ENCODE measurements at places on chromosomes 5 and 9.

DNA sequence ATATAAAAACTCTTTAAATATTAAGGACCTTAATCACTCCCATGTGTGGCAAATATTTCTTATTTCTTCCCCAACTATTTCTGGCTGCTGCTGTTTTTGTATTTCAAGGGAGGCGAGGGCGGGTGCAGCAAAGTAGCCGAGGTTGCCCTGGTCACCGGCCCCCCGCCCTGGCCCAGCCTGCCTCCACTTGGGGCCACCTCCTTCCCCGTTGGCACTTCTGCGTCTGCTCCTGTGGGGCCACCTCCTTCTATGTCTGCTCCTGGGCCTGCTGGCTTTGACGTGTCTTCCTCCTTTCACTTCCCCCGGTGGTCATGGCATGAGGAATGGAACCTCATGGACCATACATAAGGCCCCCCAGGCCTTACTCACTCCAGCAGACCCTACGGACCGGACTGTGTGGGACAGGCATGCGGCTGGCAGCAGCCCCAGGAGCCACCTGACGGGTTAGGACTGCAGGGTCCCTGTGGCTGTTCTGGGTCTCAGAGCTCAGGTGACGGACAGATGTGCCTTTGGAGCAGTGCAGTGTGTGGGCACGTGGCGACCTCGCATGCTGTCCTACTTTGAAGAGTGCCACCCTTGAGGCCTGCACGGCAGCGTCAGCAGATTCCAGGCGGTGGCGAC lies 5.8 kb upstream of the ENTPD8 start:
- no peak for DNase-seq

DNA sequence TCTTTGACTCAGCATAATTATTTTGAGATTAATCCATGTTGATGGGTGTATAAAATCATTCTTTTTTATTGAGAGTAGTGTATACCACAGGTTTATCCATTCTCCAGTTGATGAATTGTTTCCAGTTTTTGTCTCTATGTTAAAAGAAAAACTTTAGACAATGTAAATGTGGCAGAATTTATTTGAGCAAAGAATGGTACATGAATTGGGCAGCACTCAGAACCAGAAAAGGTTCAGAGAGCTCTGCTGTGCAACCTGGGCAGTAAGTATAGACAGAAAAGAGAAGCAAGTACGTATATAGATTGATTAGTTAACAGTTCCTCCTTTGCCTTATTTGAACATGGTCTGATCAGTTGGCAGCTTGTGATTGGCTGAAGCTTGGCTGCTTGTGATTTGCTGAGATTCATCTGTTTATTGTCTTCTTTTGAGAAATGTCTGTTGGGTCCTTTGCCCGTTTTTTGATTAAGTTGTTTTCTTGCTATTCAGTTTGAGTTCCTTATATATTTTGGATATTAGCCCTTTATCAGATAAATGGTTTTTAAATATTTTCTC lies 41.4 kb downstream of the CDC42SE2 start:
- DNase-seq: no peak

GRCh38 chr9:107123389-107123788 lies 159.7 kb upstream of the RAD23B start:
- no peak for DNase-seq

DNA sequence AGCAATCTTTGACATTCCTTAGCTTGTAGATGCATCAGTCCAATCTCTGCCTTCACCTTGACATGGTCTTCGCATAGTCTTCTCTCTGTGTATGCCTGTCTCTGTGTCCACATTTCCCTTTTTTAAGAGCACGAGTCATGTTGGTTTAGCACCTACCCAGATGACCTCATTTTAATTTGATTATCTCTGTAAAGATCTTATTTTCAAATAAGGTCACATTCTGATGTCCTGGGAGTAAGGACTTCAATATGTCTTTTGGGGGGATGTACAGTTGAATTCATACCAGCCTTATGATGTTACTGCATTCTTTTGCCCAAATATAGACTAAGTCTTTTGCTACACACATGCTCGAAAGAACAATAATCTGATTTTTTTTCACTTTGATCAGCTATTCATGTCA lies 6.9 kb downstream of the KCTD16 start:
- no peak for DNase-seq

GRCh38 chr5:142011572-142012185 lies 1.1 kb downstream of the GNPDA1 start:
- no peak for DNase-seq

DNA sequence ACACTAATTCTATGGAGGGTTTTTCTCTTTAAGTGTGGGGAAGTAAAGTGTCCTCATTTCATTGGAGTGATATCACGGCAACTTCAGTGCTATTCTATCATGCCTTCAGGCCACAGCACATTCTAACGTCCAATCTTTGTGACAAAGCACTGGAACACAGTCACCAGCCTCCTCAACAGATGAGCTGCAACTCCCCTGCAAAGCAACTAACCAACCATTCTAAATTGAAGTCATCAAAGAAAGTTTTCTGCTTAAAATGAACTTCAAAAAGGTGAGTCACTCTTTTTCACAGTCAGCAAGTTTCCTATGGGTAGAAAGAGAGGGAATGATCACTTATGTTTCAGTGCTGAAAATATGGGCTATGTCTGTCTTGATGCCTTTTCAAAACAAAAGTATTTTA lies 190.8 kb downstream of the ELAVL2 start:
- DNase-seq: no peak

- no peak for DNase-seq
These were observed 128.1 kb upstream of the LHFPL2 start for GRCh38 chr5:78776637-78777036.

DNA sequence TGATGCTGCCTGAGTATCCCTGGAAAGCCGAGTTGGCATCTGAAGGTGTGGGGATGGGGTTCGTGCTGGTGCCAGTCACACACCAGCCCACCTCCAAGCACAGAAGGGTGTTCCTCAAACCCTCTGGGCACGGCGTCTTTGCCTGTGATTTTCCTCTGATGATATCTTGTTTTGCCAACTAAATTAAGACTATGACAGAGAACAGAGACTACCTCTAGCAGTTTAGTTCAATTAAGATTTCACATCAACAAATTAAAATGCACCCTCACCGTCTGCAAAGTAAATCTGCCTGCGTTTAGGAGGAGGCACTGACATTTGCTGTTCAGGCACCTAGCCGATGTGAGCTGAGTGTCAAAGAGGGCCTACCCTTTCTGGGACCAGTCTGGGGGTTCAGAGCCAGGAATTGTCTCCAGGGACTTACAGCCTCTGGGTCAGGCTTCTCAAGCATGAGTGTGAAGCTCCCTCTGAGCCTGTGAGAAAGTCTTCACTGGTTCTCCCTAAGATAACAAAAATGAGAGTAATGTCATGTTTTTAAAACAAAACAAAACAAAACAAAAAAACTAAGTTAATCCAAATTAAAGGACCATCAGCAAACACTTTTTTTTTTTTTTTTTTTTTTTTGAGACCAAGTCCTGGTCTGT lies 55.4 kb upstream of the CTNNA1 start:
- no peak for DNase-seq

DNA sequence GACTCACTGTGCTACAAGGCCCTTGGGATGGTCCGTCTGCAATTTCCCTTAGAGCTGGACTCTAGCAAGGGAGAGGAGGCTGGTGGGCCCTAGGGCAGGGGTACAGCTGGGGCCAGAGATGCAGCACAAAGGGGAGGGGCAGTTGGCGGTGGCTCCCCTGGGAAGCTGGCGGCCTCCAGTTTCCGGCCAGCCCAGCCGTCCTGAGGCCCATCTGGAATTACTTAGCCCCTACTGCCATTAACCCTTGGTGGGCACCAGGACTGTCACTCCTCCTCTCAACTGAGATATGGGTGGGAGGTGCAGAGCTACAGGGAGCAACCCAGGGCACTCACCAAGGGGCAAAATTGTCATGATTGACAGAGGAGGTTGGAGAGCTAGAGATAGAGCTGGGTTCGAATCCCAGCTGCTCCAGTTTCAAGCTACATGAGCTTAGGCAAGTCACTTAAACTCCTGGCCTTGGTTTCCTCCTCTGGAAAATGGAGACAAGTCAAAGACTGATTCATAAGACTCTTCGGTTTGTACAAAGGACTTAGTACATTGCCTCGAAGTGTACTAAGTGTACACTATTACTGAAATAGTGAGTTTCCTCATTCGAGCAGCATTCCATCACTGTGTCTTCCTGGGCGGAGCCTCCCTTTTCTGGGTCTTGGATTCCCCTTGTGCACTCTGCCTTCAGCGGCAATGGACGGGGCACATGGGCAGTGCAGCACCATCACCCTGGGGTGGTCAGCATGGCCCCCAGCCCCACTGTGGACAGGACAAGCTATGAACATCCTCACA lies 2.7 kb upstream of the PDGFRB start:
- DNase-seq: no peak

GRCh38 chr5:156356238-156356637 lies 29.3 kb downstream of the SGCD start:
- no peak for DNase-seq

DNA sequence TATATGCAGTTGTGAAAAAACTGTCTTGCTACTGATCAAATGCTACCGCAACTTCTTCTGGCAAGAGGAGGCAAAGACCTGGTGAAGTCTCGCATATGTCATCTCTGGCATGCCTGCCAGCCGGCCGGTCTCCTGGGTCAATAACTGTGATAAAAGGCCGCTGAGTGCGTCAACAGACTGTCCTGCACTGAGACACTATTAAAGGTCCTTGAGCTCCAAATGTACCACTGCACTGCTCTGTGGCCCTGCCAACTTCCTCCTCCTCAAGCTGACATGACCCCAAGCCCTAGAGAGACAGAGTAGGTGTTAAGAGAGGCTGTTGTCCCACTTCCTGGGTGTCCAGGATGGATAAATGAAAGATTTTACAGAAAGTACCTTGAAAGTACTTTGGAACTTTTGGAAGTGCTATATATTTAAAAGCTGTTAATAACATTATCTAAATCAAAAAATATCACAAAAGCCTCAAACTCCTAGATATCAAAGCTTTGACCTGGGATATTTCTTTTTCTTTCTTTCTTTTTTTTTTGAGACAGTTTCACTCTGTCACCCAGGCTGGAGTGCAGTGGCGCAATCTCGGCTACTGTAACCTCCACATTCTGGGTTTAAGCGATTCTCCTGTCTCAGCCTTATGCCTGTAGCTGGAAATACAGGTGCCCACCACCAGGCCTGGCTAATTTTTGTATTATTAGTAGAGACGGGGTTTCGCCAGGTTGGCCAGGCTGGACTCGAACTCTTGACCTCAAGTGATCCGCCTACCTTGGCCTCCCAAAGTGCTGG lies 31.5 kb downstream of the RAPGEF1 start:
- DNase-seq: no peak

DNA sequence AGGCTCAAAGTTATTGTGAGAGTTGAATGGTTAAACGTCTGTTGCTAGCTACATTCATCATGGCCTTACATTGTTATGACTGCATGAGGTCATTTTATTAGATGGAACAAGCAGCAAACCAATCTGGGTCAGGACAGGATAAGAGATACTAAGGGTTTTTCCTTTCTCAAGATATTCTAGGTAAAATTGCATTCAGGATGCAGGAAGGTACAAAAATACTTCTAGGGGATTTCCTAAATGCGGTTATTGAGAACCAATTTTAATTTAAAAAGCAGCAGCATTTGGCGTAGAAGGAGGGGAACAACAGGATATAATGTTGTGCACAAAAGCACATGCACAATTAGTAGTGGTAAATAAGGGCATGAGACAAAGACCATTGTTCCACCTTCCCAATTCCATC lies 39.2 kb upstream of the LURAP1L start:
- no peak for DNase-seq

DNA sequence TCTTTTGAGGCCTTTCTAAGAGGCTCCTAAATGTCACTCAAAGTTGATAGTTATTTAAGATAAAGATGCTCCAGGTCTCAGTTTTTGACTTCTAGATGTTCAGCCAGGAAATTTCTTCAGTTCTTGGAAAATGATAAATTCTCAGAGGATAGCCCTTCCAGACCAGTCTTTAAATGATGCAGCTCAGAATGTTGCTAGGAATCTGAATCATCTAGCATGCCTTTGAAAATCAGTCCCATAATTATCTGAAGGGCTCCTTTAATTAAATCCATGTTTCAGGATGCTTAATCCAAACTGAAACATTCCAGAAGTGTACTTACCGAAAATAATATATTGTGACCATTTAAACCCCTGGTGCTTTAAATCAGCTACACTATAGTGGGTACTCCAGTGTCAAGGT lies 107.5 kb upstream of the FBN2 start:
- DNase-seq: no peak

- no peak for DNase-seq
These were observed 27.0 kb downstream of the ADRA1B start for GRCh38 chr5:159943326-159943725.

All from WTC11 (cell line).